ENCODE measurements at places on chromosomes 1 and 21. TPM values are rescaled to one million over a fixed set of nuclear protein-coding genes. Genes with fewer than 3 reads are reported as not detected.

Gene ATP1A2
- total RNA-seq, result 2.9 TPM

Gene PAQR6
- 2.3 TPM for total RNA-seq

Gene TMEM63A
- total RNA-seq, result 29.9 TPM

Gene ENTREP3
- total RNA-seq, result 11.2 TPM

Gene DMBX1
- 0.15 TPM for total RNA-seq

Gene RAB42
- total RNA-seq, result 1.9 TPM

Gene ADGRL2
- 75.4 TPM for total RNA-seq

Gene PLA2G5
- total RNA-seq, result 0.19 TPM

Gene LCE3B
- not detected for total RNA-seq

Gene BTBD19
- total RNA-seq, result 12.4 TPM

Gene OR2T2
- total RNA-seq, result not detected

Gene TMIGD3
- total RNA-seq, result not detected

Gene C4BPA
- total RNA-seq, result not detected

Gene CFAP45
- total RNA-seq, result 0.27 TPM

Gene CRYAA
- total RNA-seq, result not detected

Gene ADAMTSL4
- total RNA-seq, result 0.92 TPM

Gene IKBKE
- total RNA-seq, result not detected

Gene LHX8
- not detected for total RNA-seq

Gene GBP2
- 0.05 TPM for total RNA-seq

Gene ELOVL1
- 17.6 TPM for total RNA-seq

Gene CELA2A
- total RNA-seq, result not detected

Gene CACNA1S
- total RNA-seq, result not detected
